NCI-H1436 (cell line): ENCODE measurements at places on chromosomes 3 and 15.

GRCh38 chr3:112568642-112569041 is 6.8 kb downstream of the SLC35A5 start:
- DNase-seq, result no peak

DNA sequence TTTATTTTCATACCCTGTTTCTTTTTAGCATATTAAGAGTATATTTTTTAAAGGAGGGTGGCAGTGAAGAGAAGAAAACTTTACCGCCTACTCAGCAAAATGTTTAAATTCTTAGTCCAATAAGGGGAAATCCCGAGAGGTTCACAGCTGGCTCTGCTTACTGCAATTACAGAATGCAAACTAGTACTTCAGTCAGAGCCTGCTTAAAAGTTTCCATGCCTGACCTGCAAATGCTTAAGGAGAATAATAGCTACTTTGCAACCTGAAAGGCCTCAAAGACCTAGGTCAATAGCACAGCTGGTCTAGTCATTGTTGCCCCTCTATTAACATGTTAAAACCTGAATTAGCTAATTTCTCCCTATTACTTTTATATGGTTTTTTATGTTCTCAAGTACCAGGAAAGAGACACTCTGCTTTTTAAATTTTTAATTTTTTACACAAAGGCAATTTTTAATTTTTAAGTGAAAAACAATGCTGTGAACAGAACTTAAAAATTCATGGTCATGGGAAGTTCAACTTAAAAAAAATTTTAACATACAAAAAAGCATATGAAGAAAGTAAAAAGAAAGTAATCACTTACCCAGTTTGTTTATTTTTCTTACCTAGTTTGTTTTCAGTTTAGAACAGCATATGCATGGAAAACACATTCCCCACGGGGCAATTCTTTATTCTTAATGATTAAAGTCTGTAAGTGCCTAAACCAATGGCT is 79.2 kb downstream of the P3H2 start:
- no peak for DNase-seq

GRCh38 chr15:98063871-98064270 is 103.4 kb downstream of the ARRDC4 start:
- no peak for DNase-seq

GRCh38 chr15:69357773-69358771 is 56.1 kb upstream of the KIF23 start:
- DNase-seq, result no peak

DNA sequence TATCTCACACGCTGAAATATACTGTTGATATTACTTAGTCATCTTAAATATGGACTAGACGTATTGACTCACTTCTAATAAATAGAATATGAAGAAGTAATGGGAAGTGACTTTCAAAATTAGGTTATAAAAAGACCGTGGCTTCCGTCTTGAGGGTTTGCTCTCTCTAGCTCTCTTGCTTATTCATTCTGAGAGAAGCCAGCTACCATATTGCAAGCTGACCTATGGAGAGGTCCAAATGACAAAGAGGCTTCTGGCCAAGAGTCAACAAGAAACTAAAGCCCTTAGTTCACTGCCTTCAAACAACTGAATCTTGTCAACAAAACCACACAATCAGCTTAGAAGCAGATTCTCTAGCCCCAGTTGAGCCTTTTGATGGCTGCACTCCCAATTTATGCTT is 46.1 kb downstream of the SLC9C1 start:
- DNase-seq, result no peak

- DNase-seq, result no peak
These were observed 76.9 kb downstream of the HES1 start for GRCh38 chr3:194212845-194213331.

GRCh38 chr15:98085003-98085639 is 124.6 kb downstream of the ARRDC4 start:
- DNase-seq, result no peak

- no peak for DNase-seq
These were observed 11.4 kb downstream of the FAM174B start for GRCh38 chr15:92643849-92644815.

DNA sequence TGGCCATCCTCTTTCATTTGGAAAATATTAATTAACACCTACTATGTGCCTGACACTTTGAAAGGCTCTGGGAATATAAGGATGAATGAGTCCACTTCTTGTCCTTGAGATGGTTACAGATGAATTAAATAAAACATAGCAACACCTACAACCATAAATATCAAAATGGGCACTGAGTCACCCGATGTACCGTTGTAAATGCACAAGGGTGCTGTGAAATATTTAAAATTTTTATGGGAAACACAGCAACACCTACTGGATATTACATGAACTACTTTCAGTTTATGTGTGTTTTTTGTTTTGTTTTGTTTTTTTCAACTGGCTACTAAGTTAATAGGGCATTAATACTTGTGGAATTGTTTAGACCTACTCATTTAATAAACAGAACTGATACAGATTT is 239.0 kb upstream of the NAALADL2 start:
- DNase-seq, result no peak

DNA sequence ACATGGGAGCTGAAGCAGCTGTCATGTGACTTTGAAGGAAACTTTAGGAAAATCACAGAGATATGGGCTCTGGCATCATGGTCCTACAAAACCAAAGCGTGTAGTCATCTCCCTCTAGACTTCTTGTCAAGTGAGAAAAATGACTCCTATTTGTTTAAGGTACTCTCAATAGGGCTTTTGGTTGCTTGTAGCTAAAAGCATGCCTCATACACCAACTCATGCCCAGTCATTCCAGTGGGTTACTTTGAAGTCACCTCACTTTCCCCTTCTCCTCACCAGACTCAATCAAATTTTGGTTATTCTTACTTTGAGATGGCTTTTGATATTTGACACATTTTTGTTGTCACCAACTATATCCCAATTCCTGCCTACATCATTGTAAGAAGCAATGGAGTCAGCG is 81.6 kb downstream of the BOC start:
- no peak for DNase-seq

GRCh38 chr15:85485956-85486567 is 105.7 kb downstream of the AKAP13 start:
- DNase-seq, result peak; percentile 71

DNA sequence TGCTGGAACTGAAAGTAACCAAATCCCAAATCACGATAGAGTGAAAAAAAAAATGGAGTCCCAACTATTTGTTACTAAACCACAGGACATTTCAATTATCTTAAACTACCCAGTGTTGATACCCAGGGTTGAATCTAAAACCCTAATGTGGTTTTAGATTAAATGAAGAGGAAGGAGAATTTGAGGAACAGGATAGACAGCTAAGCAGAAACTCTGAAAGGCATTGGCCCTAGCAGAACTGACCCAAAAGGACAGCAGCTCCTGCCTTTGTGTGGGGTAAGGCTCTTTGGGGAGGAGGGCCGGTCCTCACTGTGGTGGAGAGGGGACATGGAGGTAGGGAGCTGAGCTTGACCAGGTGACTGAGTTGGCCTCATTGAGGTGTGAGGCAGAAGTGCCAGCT is 30.7 kb upstream of the SNRK start:
- DNase-seq, result no peak

- DNase-seq, result no peak
These were observed 993.8 kb downstream of the GBE1 start for GRCh38 chr3:80767604-80768003.

GRCh38 chr15:27410996-27411605 is 440.1 kb downstream of the GABRG3 start:
- no peak for DNase-seq

DNA sequence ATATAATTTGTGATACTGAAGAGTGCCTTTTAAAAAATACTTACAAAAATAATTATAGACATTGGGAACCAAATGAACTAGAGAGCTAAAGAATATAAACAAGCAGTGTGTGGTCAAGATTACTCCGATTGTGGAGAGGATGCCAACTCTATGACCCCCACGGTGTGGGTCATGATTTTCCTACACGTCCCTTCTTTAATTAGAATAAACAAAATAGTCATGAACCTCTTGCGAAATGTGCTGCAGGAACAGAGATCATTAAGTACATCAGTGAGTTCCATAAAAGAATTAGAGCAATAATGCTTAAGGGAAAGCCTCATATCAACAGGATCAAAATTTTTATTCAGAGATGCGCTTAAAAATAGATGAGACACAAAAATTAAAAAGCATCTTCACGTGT is 476.6 kb upstream of the ROBO1 start:
- no peak for DNase-seq

DNA sequence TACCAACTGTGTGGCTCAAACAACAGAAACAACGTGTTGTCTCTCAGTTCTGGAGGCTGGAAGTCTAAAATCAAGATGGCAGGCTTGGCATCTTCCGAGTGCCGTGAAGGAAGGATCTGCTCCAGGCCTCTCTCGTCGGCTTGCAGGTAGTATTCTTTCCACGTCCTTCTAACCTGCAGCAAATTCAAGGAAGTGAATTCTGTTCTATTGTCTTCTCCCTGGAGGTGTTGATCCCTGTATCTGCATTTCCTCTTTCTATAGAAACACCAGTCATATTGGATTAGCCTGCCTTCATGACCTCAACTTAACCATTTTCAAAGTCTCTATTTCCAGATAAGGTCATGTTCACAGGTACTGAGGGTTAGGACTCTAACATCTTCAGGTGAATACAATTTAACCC is 512.1 kb downstream of the GABRG3 start:
- DNase-seq, result no peak

DNA sequence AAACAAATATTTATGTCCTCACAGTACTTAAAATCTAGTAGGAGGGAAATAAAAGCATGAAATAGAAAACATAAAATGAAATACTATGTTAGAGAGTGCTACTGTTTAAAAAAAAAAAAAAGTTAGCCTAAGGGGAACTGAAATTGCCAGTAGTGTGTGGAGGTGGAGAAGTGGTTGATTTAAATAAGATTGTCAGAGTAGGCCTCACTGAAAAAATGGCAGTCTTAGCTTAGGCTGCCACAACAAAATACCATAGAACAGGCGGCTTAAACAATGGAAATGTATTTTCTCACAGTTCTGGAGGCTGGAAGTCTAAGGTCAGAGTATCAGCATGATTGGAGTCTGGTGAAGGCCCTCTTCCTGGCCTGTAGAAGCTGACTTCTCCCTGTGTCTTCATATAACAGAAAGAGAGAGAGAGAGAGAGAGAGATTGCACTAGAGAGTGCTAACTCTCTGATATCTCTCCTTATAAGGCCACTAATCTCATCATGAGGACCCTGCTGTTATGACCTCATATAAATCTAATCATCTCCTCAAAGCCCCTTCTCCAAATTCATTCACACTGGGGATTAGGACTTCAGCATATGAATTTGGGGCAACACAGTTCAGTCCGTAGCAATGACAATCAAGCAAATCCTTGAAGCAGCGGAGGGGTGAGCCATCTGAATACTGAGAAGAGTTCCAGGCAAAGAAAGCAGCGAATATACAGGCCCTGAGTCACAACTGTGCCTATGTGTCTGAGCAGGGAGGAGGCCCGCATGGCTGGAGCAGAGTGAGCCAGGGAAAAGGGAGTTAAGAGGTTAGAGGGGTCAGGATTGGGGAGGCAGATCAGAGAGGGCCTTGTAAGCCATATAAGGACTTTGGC is 23.6 kb upstream of the LRRC34 start:
- DNase-seq, result no peak

- no peak for DNase-seq
These were observed 59.3 kb upstream of the LMOD3 start for GRCh38 chr3:69181592-69182211.

- no peak for DNase-seq
These were observed 630.4 kb upstream of the TBL1XR1 start for GRCh38 chr3:177827511-177828207.
